ENCODE measurements at places on chromosomes 11 and 22.

DNA sequence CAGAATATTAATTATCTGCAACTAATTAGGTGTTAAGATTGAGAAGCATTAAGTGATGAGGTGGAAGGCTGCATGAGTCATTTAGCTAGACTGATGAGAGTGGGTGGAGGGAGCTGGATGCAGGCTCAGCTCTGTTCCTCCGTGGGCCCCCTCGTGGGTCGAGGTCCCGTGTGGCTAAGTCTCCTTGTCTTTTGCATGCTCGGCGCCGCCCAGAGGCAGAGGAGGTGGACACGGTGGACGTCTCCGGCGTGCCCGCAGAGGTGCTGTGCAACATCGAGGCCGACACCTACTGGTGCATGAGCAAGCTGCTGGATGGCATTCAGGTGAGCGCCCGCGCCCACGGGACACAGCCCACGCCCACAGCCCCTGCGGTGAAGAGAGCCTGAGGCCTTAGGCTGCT lies 211.6 kb downstream of the TBC1D22A start:
- no peaks in the 10 kb centered on the region for H3K36me3 ChIP-seq
- H3K27me3 ChIP-seq = no peaks in the 10 kb centered on the region
- DNase-seq = no peak

GRCh38 chr11:124445646-124446150 lies at the start of gene OR8B8:
TSS of gene OR8B8 (minus strand) at chr11:124445696. CDS start at chr11:124441085, 4,611 bp downstream.
- DNase-seq = no peak
- H3K27me3 ChIP-seq = no peaks in the 10 kb centered on the region
- H3K36me3 ChIP-seq = no peaks in the 10 kb centered on the region

DNA sequence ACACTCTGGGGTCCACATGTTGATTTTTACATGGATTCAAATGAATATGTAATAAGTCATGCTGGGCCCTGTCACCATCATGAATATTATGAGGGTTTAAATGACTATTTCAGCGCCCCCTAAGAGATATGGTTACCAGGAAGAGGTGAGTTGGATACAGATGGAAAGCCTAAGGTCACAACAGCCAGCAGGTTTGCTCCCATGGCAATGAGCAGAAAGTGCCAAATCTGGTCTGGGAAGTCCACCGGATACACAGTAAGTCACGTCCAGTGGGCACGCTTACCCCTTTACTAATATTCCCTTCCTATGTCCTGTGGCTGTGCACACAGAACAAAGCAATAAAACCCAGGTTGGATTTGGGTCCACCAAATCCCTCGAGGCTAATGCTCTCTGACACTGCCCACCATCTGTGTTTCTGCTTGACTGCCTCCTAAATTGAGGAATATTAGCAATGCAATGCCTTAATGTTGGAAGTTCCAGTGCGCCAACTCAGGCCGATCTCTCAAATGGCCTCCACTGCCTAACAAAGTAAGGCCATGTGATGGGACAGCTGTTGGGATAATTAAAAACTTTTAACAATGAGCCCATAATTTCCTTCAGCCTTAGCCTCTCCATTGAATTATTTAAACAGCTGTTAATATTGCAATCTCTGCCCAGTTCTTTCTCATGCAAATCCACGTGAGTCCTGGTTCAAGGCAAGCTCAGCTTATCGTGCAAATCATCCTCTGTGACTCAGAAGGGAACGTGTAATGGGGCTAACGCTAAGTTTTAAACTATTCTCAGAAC lies 97.6 kb downstream of the SLC1A2 start:
- 0 out of 2 replicates have a peak, but pooled peaks cover 3% of the 10 kb centered on the region for H3K4me1 ChIP-seq
- no peaks in the 10 kb centered on the region for H3K36me3 ChIP-seq
- DNase-seq = no peak
- no peak overlapping the region for H3K27ac ChIP-seq
- H3K27me3 ChIP-seq = no peaks in the 10 kb centered on the region
- H3K4me3 ChIP-seq = no peak overlapping the region

GRCh38 chr11:61416941-61417340 lies 12.8 kb downstream of the CPSF7 start:
- no peak overlapping the region for H3K4me3 ChIP-seq
- no peak overlapping the region for H3K27ac ChIP-seq
- no peak for DNase-seq
- H3K36me3 ChIP-seq = peaks cover 35% of the 10 kb centered on the region

- no peak overlapping the region for H3K27ac ChIP-seq
- H3K4me3 ChIP-seq = no peak overlapping the region
- H3K4me1 ChIP-seq = peaks cover 2% of the 10 kb centered on the region
- no peaks in the 10 kb centered on the region for H3K36me3 ChIP-seq
- DNase-seq = no peak
Observed at GRCh38 chr11:110331626-110332025, 35.2 kb upstream of the RDX start.

DNA sequence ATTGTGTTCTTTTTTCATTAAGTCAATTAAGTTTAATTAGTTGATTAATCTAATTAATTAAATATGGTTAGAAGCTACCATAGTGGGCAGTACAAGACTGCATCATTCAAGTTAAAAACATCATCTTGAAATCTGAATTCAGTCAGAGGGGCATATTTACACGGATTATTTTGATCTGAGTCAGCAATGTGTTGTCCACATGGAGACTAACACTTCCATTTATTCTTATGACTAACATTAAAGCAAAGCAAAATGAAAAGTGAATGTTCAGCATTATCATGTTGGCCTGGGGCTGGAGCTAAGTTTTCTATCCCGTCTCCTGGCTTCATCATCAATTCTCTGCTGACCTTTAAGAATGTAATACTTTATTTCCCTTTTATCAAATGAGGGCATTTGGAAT lies 17.3 kb downstream of the FLI1 start:
- no peaks in the 10 kb centered on the region for H3K36me3 ChIP-seq
- peaks cover 2% of the 10 kb centered on the region for H3K4me1 ChIP-seq
- DNase-seq = no peak
- H3K4me3 ChIP-seq = no peak overlapping the region

GRCh38 chr22:38193580-38193979 lies 8.2 kb upstream of the MAFF start:
- H3K27me3 ChIP-seq = no peaks in the 10 kb centered on the region
- H3K4me1 ChIP-seq = peaks cover 1% of the 10 kb centered on the region

GRCh38 chr22:34776817-34777216 lies 289.1 kb upstream of the ISX start:
- no peaks in the 10 kb centered on the region for H3K4me1 ChIP-seq
- H3K36me3 ChIP-seq = no peaks in the 10 kb centered on the region
- no peak for DNase-seq
